ENCODE measurements at places on chromosomes 7 and 10.
A peak's percentile ranks its signal among the peaks of the same experiment; 100 is the strongest.

DNA sequence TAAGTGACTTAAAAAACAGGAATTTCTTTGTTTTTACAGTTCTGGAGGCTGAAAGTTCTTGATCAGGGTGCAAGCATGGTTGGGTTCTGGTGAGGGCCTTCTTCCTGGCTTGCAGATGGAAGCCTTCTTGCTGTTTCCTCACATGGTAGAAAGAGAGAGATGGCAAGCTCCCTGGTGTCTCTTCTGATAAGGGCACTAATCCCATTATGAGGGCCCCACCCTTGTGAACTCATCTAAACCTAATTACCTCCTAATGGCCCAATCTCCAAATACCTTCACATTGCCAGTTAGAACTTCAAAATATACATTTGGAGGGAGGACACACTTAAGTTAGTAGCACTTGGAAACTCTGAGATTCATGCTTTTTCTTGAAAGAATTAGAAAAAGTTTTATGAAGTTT is 314.4 kb upstream of the AOAH start:
- DNase-seq: no peak

DNA sequence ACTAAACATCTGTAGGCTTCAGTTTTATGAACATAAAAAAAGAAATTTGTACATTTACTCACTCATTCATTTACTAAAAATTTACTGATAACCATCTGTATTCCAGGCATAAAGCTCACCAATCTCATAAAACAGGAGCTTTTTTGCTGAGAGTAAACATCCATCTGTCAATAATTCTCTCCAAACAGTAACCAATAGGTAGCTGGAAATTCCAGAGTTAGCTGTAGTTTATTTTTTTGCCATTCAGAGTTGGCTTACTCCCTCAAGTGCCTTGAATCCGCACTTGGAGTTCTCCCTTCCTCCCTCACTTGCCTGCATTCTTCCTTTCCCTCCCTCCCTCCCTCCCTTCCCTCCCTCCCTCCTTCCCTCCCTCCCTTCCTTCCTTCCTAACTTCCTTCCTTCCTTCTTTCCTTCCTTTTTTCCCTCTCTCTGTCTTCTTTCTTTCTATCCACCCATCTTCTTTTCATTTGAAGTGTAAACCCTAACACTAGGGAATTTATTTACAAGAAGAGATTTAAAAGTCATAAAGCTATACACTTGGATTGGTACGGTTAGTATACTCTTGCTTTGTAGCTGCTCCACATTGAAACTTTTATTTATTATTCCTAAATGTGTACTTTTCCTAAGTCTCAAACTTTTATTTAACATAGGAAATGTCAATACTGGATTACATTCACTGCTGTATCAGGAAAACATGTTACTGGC is 44.6 kb upstream of the BICC1 start:
- no peak for DNase-seq

DNA sequence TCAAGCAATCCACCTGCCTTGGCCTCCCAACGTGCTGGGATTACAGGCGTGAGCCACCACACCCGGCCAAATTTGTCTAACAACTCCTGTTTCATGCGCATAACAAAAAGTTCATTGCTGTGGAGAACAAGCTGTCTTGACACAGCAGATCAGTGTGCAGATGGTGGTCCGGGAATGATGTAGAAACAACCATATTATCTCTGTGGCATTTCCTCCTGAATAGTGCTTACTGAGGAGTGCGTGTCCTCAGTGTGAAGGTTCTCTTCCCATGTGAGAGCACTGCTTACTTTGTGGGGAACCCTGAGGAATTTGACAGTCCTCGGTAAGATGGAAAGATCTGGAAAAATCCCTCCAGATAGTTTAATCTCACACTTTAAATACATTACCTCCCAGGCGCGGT is 30.3 kb upstream of the ZNF438 start:
- no peak for DNase-seq

DNA sequence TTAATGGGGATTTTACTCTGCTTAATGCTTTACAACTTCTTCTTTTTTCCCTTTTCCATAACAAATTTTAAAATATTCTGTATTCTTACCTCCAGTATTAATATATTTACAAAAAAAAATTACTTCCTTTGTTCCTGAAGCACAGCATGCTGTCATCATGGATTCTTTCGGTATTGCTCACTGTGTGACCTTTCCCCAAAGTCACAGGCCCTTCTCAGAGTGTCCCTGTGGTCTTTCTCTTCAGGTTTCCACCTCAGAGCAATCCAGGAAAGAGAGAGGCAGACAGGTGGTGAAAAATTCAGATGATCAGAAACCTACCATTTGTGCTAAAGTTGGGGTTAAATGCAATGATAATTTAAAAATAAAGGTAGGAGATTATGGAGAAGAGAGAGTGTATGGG is 13.0 kb downstream of the AOAH start:
- no peak for DNase-seq

DNA sequence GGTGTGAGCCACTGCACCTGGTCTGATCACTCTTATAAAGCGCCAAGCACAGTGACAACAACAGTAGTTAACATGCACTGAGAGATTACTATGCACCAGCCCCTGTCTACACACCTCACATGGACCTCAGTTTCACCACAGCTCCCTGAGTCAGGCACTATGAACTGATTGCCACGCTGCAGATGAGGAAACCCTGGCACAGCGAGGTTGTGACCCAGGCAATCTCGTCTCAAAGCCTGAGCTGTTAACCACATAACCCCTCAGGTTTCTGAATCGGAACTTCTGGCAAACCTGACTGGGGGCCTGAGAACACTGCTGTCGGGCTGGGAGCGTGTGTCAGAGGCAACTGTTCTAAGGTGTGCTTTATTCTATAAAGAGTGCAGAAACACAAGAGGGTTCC is 150.8 kb downstream of the RNF216 start:
- DNase-seq: no peak

DNA sequence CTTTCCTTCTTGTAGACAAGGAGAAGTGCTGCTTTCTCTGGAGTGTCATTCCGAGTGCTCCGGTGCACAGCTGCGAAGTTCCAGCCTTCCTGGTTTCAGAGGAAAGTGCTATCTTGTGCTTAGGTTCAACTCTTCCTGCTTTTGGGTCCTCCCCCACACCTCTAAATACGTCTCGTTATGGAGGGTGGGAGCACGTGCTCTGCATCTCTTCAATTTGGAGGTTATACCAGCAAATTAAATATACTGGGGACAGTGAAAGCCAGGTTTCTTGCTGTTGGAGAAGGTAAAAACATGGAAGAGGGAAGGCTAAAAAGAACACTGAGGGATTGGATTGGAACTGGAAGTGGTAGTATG is 2.4 kb upstream of the ESYT2 start:
- DNase-seq: no peak

- DNase-seq: peak; percentile 23
Measured at GRCh38 chr10:137031-137430, 1.8 kb downstream of the ZMYND11 start.

DNA sequence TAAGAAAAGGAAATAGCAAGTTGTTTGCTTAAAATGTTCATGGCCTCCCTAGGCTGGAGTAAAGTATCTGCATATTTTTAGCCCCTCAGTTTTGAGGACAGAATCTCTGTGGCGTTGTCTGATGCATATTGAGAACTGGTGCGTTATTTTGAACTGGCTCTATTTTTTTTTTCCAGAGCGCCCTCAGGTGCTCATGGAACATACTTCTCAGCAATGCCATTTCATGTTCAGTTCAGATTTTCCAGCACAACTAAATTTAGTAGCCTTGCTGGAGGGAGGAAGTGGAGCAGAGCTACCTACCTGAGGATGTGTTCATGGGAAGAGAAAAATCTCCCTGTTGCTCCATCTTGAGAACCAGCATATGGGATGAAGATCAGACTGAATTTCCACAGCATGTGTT is 870.5 kb downstream of the LRMDA start:
- no peak for DNase-seq
